ENCODE measurements at places on chromosomes 6 and 20.

DNA sequence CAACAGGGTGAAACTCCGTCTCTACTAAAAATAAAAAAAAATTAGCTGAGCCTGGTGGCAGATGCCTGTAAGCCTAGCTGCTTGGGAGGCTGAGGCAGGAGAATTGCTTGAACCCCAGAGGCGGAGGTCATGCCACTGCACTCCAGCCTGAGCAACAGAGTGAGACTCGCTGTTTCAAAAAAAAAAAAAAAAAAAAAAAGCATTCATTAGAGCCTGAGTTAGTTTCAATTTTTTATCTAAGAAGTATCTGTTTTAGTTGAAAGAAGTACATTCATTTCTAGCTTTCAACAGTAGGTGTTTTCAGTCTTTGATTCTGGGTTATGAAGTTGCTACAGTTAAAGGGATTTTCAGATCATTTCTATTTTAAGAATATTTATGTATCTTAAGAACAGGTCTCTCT is 42.2 kb downstream of the ZNF292 start:
- no peak for DNase-seq

GRCh38 chr20:63417097-63417737 is 55.2 kb downstream of the KCNQ2 start:
- DNase-seq, result no peak

GRCh38 chr6:81451787-81452186 is 300.7 kb downstream of the TENT5A start:
- DNase-seq, result peak; percentile 89

DNA sequence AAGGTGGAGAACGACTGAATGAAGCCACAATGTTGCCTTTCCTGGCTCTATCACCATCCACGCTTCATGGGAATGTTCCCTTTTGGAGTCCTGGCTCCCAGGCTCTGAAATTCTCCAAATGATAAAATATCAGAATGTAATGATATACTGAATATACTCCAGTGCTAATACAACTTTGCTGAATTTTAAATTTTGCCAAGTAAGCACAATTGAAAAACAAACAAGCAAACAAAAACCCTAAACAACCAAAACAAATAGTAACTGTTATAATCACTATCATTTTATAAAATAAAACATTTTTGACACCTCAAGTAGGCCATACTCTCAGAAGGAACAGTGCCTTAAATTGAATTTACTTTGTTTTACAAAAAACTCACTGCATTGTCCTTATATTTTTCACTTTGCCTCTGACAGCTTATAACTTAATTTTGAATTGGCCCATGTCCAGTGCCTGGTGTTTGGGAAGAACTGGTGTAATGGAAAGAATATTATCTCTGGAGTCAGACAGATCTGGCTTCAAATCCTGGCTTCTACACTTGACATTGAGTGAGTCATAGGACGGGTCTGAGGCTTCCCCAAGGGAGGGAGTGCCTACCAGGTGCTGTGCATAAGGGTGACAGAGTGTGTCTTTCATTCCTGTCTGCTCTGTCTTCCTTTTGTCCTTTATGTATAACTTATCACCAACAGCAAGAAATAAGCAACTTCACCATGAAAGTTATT is 698.3 kb downstream of the EPM2A start:
- DNase-seq, result peak; percentile 59

DNA sequence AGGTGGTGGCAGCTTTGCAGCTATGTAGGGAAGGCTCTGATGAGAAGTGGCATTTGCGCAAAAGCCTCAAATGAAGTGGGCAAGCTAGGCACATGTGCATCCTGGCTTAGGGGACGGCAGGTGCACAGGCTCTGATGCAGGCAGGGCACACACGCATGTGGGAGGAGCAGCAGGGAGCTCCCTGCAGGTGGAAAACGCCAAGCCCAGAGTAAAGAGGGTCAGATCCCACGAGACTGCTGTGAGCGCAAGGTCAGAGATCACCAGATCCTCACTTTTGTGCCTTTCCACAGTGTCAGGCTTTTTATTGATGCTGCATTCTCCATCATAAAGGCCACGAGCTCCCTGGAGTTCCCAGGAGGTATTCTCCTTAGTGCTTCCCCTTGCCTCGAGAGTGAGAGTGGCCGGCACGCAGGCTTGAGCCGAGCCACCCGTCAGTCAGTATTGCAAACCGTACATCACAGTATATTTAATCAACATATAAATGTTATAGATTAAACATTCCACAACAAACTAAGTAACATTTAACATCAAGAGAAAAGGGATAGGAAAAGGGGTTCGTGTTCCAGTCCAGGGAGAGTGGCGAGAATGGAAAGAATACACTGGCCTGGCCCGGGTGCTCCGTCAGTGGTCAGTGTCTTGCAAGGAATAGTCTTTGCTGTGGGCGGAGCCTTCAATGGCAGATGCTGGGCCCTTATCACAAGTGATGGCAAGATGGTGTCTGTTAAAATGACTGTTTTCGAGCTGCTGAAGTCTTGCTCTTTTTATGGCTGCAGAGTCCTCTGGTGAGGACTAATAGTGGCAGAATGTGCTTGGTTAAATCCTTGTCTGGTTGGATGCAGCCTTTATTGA is 109.4 kb downstream of the SYNDIG1 start:
- DNase-seq, result no peak

GRCh38 chr6:41463062-41463930 is 82.9 kb upstream of the FOXP4 start:
- peak; percentile 77 for DNase-seq

DNA sequence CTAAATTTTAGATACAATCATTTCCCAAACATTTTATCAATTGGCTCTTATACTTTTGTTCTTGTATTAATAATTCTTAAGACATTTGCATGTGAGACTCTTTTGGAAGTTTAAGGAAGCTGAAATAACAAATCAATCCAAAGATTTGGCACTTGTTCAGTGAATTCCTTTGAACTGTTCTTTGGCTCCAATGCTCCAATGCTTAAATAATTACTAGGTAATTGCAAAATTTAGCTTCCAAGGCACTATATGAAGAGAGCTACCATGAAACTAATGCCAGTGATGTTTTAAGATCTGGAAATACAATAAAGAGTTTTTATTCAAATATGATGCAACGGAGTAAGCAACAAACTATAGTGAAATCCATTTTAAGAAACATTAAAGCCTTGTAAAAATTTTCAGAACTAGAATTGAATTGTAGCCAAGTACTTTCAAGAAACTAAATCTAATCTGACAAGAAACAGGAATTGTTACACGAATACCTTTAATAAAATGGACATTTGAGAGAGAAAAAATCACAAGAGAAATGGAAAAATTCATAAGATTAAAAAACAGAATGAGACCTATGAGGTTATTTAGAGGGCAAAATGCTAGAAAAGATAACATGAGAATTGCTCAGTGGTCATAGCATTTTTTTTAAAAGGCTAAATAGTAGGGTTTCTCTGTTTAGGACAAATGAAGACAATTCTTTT is 43.6 kb upstream of the SMLR1 start:
- no peak for DNase-seq

GRCh38 chr20:16428112-16428511 is 145.1 kb downstream of the KIF16B start:
- DNase-seq, result no peak

- peak; percentile 48 for DNase-seq
These were observed 57.0 kb downstream of the KIF13A start for GRCh38 chr6:17930321-17930993.

GRCh38 chr20:24609757-24610156 is 140.3 kb downstream of the SYNDIG1 start:
- DNase-seq, result no peak

GRCh38 chr20:37911838-37912281 is 8.9 kb downstream of the VSTM2L start:
- DNase-seq, result peak; percentile 40

- peak; percentile 52 for DNase-seq
These were observed 203.4 kb upstream of the KCNQ5 start for GRCh38 chr6:72418495-72418894.

DNA sequence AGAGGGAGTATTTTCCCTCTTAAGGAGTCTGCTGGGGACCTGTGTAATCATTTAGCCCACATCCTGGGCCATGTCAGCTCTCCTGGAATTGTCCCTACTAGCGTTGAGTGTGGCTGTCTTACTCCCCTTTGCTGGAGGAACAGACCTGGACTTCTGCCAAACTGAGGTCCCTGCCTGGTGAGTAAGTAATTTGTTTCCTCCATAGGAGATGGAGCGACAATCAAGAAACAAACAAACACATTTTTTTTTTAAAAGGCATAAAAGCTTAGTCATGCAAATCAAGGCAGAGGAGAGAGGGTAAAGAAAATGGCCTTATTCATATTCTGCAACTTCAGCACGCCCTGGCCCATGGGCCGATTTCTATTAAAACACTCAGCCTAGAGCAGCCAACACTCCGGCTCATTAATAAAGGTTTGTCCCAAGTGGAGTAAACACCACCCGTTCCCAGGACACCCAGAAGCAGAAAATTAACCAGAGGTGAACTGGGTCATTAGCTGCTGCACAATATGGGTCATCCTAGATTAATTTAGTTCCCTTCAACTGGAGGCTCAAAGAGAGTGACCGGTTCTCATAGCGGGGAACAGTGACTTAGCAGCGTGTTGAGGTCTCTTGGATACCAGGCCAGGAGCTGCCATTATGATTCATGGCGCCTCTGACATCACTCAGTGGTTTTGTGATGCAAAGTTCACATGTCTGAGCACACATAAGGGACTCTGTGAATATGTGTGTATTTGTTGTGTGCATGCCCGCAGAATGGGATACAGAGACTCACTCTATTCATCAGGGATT is 165.0 kb upstream of the SULF2 start:
- peak; percentile 79 for DNase-seq

- no peak for DNase-seq
These were observed 506 bp downstream of the CITED2 start for GRCh38 chr6:139373928-139374356.

GRCh38 chr6:157019115-157019641 is 242.0 kb downstream of the ARID1B start:
- no peak for DNase-seq

- no peak for DNase-seq
These were observed 20.8 kb downstream of the GFOD1 start for GRCh38 chr6:13466304-13467215.

GRCh38 chr20:61728786-61729770 is 336.6 kb downstream of the TAF4 start:
- DNase-seq, result no peak

GRCh38 chr20:10527781-10528180 is 92.7 kb downstream of the SLX4IP start:
- no peak for DNase-seq

DNA sequence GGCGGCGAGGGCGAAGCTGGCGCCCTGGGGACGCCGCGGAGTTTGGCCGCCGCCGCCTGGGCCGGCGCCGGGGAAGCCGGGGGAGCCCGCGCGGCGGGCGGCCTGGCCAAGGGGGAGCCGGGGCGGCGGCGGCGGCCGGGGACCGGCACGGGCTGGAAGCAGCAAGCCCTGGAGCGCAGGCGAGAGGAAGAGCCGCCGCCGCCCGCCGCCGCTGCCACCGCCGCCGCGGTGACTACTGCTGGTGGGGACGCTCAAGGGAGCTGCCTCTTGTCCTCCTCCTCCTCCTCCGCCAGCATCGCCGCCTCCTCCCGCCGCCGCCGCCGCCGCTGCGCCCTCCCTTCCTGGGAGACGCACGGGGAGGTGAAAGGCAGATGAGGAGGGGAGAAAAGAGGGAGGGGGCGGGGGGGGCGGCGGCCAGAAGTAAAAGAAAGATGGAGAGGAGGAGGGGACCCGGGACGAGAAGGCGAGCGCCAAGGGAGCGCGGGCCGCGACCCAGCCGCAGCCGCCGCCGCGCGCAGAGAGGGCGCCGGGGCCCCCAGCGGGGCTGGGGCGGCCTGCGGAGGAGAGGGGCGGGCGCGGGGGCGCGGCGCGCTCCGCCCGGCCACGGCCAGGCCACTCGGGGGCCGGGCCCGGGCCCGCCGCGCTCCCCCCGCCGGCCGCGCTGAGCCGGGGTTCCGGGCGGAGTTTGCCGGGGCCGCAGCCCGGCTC is 846 bp downstream of the PDE10A start:
- DNase-seq, result peak; percentile 61

GRCh38 chr6:100456908-100457235 is 7.8 kb downstream of the SIM1 start:
- DNase-seq, result no peak

- peak; percentile 45 for DNase-seq
These were observed 2.9 kb downstream of the EEF1A2 start for GRCh38 chr20:63495741-63496595.

DNA sequence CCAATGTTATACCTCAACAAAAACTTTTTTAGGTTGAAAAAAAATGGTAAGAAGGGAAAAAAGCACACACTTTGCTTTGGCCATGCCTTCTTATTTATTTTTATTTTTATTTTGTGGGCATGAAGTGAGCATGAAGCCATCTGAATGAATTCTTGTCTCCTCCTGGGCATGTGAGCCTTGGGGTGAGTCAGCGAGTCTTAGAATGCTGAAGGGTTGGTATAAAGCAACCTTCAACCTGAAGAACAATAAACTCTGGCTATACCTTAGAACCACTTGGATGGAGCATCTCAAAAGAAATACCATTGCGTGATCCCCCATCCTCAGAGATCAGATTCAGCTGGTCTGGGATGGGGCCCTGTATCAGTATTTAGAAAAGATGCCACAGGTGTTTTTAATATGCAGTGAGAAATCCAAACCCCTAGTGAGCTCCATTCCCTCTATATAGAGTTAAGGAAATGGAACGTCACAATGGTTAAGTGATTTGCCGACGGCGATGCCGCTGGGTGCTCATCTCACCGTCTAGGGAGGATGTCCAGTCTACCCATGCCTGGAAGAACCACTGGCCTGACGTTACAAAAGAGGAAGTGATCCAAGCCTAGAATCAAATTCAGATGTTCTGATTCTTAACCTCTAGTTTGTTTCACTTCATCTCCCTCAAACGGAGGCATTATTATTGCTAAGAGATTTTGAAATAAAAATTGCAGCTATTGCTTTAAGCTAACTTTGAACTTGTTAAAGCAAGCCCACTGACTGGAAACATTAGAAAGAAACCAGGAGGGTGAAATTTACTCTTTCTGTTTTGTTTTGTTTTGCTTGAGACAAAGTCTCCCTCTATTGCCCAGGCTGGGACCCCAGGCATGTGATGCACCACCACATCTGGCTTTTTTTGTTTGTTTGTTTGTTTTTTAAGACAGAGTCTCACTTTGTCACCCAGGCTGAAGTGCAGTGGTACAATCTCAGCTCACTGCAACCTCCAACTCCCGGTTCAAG is 67.1 kb downstream of the EDN1 start:
- DNase-seq, result no peak

DNA sequence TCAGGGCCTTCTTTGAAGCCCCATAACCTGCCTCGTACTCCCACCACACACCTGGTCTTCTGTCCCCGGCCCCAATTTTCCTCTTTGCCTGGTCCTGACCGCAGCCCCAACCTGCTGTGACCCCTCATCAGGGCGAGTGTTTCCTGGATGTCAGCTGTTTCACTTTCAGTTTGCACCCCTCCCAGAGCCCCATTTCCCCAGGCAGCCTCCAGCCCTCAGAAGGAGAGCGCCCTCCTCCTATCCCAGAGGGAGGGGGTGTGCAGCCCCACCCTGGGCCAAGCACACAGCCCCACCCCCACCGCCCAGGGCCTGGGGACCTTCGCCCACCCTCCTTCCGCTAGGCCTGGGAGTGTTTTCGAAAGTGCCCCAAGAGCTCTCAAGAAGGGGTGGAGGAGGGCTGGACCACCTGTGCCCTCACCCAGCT is 1.5 kb downstream of the BAK1 start:
- no peak for DNase-seq

Data from cardiac fibroblast (primary cell).